ENCODE measurements at places on chromosomes 6 and 20.

GRCh38 chr20:50321797-50322480, 131.3 kb downstream of the CEBPB start:
- no peak for DNase-seq

GRCh38 chr6:115629415-115629814, 431.3 kb downstream of the FRK start:
- DNase-seq: no peak

- no peak for DNase-seq
Measured at GRCh38 chr6:138815797-138816528, 20.1 kb downstream of the ECT2L start.

DNA sequence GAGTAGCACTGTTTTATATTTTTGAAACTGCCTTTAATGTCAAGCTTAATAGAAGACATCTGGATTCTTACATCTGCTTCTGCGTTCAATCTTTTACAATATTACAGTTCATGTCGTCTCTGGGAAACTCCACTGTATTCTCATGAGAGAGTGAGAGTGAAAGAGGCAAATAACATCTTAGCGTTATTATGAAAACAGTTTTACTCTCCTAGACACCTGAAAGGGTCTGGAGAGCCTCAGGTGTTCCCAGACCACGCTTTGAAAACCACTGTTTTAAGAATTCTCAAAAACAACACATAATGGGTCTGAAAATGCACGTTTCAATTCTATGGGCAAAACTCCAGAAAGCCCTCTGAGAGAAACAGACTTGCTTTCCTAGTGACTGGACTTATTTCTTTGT, 63.3 kb downstream of the ARHGAP18 start:
- DNase-seq: no peak

- no peak for DNase-seq
Measured at GRCh38 chr6:46983007-46983411, 59.1 kb downstream of the ADGRF1 start.

GRCh38 chr6:30152016-30152673, 8.9 kb downstream of the TRIM10 start:
- DNase-seq: no peak

GRCh38 chr20:46572153-46572552, 21.7 kb upstream of the OCSTAMP start:
- DNase-seq: no peak

- no peak for DNase-seq
Measured at GRCh38 chr6:157386454-157386853, 5.5 kb downstream of the ZDHHC14 start.

DNA sequence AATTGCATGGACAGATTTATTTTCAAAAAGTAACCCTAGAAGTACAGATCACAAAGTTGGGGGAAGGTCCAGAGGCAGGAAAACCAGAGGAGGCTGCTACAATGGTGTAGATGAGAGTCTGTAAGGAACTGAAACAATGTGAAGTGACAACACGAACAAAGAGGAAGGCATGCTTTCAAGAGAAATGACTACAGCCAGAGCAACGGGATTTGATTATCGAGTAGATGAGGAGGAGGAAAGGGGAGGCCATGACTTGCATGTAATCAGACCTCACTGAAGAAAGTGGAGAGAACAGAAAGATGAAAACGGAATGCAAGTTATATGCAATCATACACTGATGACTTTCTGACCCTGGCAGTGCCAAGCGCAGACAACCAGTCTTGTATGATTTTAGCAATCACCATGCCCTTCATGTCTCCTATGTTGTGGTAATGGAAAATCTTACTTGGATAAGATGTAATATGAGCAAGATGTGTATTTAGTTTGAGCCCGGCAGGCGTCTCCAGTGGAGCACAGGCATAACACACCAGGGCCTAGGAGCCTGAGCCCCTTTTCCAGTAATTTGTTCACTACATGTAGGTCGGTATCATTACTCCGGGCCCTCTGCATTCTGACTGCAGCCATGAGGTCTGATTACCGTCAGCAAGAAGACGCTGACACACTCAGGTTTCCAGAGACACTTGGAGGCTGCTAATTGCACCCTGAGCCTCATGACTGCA, 34.0 kb upstream of the FAM83C start:
- DNase-seq: no peak

DNA sequence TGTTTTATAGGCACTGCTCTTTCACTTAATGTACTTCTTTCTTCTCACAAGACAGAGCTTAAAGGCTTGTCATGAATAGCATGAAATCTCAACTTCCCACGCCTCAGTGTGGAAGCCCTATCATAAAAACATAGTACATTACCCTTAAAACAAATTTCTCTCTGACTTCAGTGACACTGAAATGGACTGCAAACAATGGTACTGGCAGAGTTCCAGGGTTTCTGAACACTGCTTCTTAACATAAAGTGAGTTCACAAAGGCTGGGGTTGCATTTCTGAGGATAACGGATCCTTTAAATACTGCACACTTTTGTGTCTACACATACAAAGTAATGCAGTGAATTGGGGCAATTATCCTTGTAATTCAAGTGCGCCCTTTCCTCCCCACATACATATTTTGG, 32.3 kb upstream of the PLEKHG1 start:
- no peak for DNase-seq

DNA sequence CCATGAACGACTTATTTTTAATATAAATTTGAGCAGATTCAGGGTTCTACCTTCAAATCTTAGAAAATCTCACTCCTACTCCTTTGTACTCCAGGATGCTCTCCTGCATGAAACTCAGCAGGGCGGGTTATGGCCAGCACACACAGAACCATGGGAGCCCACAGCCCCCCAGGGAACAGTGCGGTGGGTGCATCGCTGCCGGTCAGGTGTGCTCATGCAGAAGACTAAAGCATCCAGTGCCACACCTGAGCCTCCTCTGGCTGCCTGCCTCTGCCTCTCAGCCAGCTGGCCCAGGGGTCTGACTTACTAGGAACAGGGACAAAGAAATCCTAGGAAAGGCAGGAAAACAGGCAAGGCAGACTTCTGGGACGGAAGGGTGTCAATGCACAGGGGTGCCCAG, 31.8 kb downstream of the EZR start:
- DNase-seq: no peak

GRCh38 chr6:8200255-8200654, 97.9 kb upstream of the EEF1E1 start:
- DNase-seq: no peak

DNA sequence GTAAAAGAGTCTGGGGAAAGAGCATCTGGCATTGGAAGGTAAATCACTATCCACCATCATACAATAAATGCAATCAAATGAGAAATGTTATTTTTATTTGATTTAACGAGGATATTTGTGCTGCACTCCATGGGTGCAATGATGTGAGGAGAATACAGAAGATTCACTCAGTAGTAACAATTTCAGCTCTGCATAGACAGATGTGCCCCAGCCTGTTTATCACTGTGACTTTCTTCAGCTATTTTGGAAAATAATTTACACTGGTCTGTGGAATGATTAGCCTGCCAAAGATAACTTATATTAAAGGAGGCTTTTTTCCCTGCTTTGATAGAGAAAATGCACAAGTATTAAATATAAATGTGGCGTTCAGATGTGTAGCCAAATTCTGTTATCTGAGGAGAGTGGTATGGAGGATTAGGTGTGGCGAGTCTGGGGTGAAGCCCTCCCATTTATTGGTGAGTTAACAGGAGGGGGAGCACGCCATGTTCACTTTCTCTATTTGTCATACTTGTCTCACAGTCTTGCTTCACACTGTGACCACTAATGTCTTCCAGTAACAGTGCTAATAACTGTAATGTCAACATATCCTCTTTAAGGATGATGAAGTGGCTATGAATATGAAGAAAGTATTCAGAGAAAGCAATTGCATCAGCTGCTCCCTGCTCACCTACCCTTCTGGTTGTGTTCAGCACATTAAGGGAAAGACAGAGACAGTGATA, 645.6 kb downstream of the MMUT start:
- no peak for DNase-seq

GRCh38 chr6:14276667-14277404, 159.3 kb downstream of the CD83 start:
- no peak for DNase-seq

DNA sequence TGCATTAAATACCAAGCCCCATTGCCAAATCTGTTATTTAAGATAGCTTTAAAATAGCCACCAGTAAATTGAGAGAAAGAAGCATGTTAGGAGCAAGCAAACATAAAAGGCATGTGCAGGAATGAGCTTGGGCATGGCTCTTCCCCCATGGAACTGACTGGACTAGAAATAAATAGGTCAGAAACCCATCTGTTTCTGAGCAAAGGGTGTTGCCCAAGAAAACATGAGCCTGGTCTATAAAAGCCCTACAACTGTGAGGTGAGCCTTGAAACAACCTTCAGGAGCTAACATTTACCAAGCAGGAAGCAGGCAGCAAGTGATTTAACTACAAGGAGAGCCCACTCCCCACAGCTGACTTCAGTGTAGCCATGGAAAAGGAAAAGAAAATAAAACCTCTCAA, 126.3 kb downstream of the C6orf118 start:
- DNase-seq: no peak

DNA sequence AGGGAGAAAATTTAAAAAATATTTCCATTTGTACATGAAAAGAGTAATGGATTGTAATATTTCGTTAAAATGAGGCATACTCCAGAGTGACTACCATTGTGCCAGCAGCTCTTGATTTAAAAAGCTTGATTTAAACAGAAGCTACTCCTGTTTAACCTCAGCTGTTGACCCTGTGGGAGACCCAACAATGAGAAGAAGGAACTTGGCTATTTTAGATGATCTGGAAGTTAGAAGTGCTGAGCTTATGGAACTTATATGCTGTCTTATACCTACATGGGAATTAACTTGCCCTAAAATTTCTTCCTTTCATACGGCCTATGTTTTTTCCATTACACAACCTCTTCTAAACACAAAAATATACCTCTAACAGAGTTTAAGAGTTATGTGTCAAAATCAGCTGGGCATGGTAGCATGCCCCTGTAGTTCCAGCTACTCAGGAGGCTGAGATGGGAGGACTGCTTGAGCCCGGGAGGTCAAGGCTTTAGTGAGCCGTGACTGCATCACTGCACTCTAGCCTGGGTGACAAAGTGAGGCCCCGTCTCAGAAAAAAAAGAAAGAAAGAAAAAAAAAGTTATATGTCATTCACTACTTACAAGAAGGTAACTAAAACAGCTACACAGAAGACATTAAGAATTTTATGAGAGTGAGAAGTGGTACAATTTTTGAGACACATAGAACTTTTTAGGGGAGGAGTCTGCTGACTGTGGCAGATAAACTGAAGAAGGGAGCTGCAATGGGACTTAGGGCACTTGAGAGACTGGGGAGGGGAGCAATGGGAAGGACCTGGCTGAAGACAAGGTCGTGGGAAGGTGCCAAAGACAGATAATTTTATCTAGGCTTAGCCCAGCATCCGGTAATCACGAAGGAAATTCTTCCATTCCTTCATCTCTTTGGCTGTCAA, 139.9 kb downstream of the MYB start:
- DNase-seq: no peak

DNA sequence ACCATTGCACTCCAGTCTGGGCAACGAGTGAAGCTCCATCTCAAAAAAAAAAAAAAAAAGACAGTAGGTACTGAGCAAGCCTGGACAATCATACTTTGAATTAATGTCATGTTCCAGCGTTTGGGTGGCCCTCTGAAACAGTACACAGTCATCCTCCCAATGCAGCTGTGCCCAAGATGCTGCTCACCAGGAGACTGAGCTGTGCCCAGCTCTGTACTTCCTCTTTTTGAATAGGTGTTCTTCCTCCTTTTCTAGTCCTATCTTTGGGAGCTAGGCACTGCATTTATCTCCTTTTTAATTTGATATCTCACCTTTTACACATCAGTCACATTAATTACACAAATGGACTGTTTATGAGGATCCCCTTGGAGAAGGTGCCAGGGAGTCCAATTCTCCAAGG, 101.5 kb downstream of the RPP40 start:
- DNase-seq: no peak

GRCh38 chr6:33430991-33431879, 11.4 kb downstream of the SYNGAP1 start:
- no peak for DNase-seq

- DNase-seq: no peak
Measured at GRCh38 chr6:88629838-88630494, 333.5 kb downstream of the RNGTT start.

- no peak for DNase-seq
Measured at GRCh38 chr6:119511024-119511423, 161.5 kb upstream of the MAN1A1 start.

- no peak for DNase-seq
Measured at GRCh38 chr6:35583893-35584688, 71.4 kb upstream of the TULP1 start.

DNA sequence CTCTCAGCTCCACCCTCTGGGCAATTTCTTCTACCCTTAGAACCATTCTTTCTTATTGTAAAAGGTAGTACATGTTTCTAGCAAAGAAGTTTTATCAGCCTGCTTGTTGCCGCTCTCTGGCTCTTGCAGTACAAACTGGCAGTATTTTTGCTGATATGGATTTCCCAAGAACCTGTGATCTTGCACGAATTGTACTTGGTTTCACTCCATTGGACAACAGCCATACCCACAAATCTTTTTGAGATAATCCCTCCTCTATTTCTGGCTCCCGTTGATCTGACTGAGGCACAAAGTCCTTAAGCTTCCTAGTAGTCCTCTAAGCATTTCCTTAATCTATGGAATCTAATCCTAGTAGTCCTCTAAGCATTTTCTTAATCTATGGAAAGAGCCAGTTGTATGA, 487.0 kb upstream of the PTCHD4 start:
- DNase-seq: no peak

- DNase-seq: no peak
Measured at GRCh38 chr6:116557893-116558292, 4.3 kb downstream of the CALHM4 start.

- DNase-seq: no peak
Measured at GRCh38 chr6:117264692-117265409, 507 bp upstream of the VGLL2 start.

GRCh38 chr6:137017081-137017480, 27.7 kb downstream of the IL20RA start:
- no peak for DNase-seq

- no peak for DNase-seq
Measured at GRCh38 chr20:47574616-47575364, 73.1 kb downstream of the NCOA3 start.

GRCh38 chr6:137076277-137077068, 31.7 kb upstream of the IL20RA start:
- DNase-seq: peak; percentile 69

- DNase-seq: no peak
Measured at GRCh38 chr6:1925743-1926430, 316.2 kb downstream of the FOXC1 start.

GRCh38 chr6:148055419-148055818, 287.2 kb upstream of the SASH1 start:
- no peak for DNase-seq

DNA sequence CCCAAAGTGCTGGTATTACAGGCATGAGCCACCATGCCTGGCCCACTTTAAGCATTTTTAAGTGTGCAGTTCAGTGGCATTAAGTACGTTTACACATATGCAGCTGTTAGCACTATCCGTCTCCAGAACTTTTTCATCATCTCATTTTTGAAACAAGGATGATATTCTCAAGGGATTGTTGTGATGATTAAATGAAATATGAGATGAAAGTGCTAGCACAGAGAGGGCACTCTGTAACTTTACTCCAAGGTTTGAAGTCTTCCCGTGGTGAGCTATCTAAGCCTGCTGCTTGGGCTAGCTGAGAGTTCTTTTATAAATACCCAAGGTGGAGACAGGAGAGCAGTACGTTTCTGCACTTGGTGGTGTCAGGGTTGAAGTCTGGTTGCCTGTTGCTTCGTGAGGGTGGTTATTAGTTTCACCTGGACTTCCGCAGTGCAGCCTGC, 6.6 kb downstream of the TM9SF4 start:
- no peak for DNase-seq

GRCh38 chr6:35083507-35083906, 57.6 kb downstream of the TCP11 start:
- peak; percentile 45 for DNase-seq

Data from suprapubic skin (tissue), 4 donors.